ENCODE measurements at places on chromosomes 3 and 15.

DNA sequence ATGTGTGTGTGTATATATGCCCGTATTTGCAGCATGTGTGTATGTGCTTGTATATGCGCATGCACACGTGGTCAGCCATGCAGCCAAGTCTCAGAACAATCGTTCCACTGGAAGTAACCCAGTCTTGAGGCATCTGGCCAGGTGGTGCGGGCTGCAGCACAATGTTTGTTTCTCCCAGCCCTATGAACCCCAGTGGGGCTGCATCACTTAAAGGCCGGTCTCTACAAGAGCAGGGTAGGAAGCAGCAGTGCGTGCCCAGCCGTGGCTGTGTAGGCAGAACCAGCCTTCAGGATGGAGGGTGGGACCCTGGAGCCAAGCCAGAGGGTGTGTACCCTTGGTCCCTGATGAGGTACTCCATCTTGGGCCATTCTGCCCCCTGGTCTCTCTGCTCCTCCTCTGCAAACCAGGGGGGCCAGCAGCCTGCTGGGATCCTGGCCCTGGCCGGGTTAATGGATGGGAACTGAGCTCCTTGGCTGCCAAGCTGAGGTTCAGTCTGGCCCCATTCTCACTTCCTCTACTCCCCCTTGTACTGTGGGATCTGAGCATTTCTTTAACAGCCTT lies 11.8 kb downstream of the KLF13 start:
- DNase-seq: no peak

DNA sequence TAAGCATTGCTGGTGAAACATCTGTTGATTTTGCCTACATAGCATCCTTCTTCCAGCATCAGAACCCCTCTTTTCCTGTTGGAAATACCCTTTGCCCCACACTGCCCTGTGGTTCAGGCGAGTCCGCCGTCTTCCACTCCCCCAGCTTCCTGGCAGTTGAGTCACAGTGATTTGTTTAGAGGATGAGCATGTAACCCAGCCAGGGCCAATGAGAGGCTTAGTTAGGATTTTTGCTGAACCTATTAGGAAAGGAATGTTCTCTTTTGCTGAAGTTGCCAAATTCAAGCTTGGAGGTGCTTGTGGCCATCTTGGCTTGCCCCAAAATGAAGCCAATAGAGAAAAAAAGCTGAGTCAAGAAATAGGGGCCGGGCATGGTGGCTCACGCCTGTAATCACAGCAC lies 19.0 kb upstream of the MEX3B start:
- DNase-seq: no peak

DNA sequence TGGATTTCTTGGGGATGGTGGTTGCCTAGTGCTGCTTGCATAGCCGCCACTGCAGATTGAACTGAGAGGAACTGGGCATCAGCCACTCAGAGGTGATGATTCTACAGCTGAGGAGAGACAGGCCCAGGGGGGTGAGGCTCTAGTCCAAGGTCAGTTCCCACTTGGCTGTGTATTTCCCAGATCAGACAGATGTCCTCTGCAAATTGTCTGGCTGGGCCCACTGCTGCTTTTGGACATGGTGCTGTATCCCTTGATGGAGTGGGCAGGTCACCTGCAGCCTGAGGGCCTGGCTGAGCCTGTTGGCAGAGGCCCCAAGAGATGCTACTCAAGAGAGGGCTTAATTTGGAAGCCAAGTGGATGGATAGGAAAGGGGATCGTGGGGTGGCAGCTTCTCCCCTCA lies 124.5 kb upstream of the CTDSPL start:
- no peak for DNase-seq

GRCh38 chr15:100515758-100516157 lies 13.0 kb downstream of the CERS3 start:
- no peak for DNase-seq

- DNase-seq: no peak
These were observed 10.3 kb upstream of the GPR160 start for GRCh38 chr3:170027233-170028102.

DNA sequence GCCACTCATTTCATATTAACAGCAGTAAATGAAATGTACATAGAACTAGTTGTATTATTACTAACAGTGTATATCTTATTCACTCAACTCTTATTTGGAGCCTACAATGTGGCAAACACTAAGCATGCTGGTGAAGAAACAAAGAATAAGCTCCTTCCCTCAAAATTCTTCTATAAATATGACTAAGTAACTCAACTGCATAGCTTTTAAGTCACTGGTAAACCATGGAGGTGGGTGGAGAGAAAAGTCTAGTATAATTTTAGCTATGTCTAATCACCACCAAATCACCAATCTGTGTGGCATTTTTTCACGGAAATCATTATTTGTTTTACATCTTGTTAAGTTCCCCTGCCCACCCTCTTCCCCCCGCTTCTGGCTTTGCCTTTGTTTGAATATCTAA lies 17.5 kb downstream of the COPS2 start:
- no peak for DNase-seq

- DNase-seq: no peak
These were observed 25.1 kb downstream of the LRRFIP2 start for GRCh38 chr3:37149257-37149656.

DNA sequence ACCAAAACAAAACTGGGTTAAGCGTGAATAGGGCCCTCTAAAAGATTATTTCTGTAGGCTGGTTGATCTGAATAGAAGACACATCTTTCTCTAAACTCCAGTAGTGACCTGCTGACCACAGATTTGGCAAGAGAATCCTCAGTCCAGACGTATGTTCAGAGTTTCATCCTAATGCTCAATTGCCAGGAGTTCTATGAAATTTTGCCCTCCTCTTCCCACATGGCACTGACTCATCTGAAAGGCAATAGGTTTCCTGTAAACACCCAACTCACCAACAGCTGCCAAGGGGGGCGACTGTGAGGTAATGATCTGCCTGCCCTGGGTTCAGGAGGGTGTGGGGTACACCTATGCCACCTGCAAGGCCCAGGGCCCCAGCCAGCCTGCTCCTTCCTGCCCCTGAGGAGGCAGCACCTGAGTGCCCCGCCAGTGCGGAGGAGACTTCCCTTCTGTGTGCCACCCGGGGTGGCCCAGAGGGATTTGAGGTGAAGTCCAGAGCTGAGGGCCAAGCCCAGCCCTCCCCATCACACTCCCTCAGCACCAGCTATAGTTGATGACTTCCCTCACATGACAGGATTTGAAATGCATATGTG lies 8.4 kb upstream of the PLA2G4D start:
- no peak for DNase-seq

DNA sequence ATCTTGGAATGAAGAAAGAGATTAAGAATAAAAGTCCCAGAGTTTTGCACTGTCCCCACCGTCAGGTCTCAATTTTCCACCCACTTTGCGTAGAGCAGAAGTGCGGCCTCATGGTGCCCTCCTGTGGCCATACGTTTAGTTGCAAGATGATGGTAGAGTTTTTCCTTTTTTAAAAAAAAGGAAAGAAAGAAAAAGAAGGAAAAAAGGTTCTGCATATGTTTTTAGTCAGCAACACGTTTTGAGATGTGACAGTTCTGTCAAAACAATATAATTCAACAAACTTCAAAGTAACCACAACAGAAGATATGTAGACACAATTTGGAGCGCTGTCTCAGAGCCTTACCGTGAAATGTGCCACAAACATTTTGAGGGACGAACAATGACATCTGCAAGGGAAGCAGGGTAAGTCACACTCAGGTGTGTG lies 24.6 kb downstream of the EBLN2 start:
- no peak for DNase-seq

DNA sequence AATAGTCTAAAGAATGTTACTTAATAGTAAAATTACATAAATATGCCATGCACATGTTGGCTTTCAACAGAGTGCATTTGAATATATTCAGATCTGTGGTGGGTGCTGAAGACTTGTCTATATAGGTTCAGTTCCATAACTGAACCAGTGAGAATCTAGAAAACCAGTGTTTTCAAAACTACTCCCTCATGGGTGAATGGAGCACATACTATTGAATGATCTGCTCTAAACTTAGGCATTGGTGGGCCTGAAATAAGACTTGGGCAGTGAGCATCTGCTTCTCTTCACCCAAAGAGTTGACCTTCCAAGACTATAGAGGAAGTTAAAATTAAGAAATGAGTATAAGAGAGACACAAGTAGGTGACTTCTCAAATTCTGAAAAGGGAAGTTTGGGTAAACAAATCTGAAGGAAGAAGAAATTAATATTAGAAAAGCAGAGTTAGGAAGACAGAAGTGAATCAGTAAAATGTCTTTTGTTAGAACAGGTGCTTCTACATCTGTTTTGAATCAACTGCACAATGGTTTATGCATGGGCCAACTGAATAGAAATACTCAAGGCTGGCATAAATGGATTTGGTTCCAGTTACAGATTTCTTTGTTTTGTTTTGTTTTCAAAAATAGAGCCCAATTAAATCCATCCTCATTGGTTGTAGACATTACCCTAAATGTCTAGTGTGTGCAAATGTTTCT lies 19.3 kb downstream of the ALCAM start:
- no peak for DNase-seq

Data from C1 segment of cervical spinal cord (tissue), 14 donors.